Esophagus muscularis mucosa (tissue), 4 donors: ENCODE measurements at places on chromosomes 6 and 20.

DNA sequence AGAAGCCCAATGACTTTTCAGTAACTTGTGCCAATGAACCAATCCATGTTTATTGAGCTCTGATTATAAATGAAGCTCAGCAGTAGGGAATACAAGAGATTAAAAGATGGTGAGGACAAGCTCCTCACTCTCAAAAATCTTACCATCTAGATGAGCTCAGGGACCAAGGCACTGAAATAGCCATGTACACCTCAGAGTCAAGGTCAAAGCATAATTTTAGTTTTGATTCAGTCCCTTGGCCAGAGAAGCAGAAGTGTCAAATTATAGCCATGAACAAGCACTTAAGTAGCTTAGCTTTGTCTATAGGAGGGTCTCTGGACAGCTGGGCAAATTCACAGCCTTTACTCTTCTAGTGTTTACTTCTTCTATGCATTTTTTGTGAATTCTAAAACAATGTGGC is 131.0 kb upstream of the DTNBP1 start:
- H3K36me3 ChIP-seq, result no peaks in the 10 kb centered on the region
- H3K4me3 ChIP-seq, result no peak overlapping the region
- H3K27ac ChIP-seq, result no peak overlapping the region
- DNase-seq, result no peak
- H3K4me1 ChIP-seq, result no peaks in the 10 kb centered on the region

DNA sequence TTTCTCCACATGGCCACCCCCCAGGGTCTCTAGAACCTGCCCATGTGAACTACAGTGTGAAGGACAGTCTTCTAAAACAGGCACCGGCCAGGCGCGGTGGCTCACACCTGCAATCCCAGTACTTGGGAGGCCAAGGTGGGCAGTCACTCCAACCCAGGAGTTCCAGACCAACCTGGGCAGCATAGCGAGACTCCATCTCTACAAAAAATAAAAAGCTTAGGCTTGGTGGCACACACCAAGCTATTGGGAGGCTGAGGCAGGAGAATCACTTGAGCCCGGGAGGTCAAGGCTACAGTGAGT is 13.7 kb downstream of the ACSS1 start:
- peaks cover 18% of the 10 kb centered on the region for H3K36me3 ChIP-seq
- H3K4me3 ChIP-seq, result no peak overlapping the region
- DNase-seq, result no peak
- H3K27ac ChIP-seq, result peak overlapping the region; percentile 83
- peaks cover 92% of the 10 kb centered on the region for H3K4me1 ChIP-seq

DNA sequence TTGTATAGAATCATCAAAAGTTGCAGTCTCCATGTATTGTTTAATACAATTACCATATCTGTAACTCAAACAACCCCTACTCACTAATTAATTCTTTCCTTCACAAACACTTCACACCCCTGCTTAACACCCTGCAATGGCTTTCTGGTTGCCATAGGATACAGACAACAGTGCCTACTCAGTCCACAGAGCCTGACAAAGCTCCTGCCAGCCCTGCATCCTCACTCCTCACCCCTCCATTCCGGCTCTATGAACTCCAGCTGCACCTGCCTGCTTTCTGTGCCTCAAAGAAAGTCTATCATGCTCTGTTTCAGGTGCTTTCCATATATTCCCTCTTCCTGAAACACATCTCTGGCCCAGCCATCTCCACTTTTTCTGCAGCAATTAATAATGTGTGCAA is 253.4 kb downstream of the HACE1 start:
- H3K36me3 ChIP-seq, result no peaks in the 10 kb centered on the region
- H3K27me3 ChIP-seq, result no peaks in the 10 kb centered on the region
- H3K4me1 ChIP-seq, result peaks cover under 1% of the 10 kb centered on the region
- no peak for DNase-seq

- H3K36me3 ChIP-seq, result no peaks in the 10 kb centered on the region
- no peaks in the 10 kb centered on the region for H3K27me3 ChIP-seq
- no peak for DNase-seq
Measured at GRCh38 chr6:35368038-35368887, 25.9 kb downstream of the PPARD start.
